ENCODE measurements at places on chromosomes 4 and X.

DNA sequence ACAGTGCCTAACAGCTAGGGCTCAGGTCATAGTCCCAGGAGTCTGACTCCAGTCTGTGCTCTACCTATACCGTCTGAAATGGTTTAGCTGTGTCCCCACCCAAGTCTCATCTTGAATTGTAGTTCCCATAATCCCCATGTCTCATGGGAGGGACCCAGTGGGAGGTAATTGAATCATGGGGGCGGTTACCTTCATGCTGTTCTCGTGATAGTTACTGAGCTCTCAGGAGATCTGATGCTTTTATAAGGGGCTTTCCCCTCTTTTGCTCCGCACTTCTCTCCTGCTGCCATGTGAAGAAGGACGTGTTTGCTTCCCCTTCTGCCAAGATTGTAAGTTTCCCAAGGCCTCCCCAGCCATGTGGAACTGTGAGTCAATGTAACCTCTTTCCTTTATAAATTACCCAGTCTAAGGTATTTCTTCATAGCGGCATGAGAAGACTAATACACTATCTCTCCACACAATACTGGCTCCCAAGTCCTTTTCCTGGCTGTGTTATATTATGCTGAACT lies 110.8 kb downstream of the AFAP1 start:
- no peak for DNase-seq

DNA sequence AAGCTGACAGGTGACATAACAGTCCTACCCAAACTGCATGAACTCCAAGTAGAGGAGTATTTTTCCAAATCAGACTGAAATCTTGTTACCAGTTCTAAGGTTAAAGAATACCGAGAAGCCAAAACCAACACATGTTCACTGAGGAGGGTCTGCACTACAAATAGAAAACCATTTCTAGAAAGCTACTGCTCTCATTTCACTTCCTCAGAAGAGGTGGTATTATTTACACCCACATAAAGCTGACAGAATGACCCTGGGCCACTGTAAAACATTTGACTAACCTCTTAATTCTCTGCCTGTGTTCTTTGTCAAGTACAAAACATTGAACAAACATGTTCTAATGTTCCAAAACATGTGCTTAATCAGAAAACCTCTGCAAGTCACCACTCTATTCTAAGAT lies 95.8 kb downstream of the IQCM start:
- DNase-seq = no peak

DNA sequence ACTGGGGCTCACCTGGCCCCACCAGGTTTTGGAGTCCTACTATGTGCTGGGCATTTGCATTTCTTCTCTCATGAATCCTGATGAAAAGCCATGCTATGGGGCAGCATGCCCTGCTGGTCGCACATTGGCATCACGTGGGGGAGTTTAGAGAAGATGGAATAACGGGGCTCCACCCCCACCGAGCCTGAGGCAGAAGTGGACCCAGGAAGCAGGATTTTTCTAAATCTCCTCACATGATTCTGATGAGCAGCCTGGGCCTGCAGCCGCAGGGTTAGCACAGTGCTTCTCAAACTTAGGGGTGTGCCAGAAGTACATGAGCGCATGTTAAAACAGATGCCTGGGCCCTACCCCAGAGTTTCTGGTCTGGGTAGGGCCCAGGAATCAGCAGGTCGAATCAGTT lies 4.6 kb upstream of the SORCS2 start:
- DNase-seq = peak; percentile 9

DNA sequence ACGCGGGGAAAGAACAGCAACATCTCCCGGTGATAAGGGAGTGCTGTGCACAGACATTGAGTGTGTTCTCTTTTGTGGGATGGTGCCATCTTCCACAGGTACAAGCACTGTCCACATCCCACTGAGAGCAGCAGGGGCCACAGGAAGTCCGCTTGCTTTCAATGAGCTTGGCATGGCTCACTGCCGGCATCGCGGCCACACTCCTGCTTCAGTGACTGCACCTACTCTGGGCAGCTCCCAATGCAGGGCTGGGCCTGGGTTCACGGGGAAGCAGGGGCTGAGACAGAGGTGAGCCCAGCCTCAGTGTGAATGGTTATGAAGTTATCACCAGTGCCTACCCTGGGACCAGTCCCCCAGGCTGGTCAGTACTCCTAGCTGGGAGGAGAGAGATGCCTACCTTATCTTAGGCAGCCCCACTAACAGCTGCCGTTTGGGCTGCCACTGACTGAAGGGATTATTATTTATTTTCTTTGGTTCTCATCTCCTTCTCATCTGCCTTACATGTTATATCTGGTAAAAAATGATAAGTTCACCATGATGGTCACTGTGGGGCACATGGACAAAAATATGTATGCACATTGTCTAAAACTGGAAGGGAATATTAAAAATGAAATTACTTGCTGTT lies 99.2 kb downstream of the MGST2 start:
- no peak for DNase-seq

GRCh38 chr4:72031868-72032608 lies at the start of gene NPFFR2:
Gene NPFFR2 (plus strand): TSS chr4:72032000. CDS start chr4:72128592, 96,592 bp downstream.
- no peak for DNase-seq

- DNase-seq = no peak
These were observed 21.8 kb upstream of the BBS12 start for GRCh38 chr4:122710434-122711308.
